Stimulated activated CD4-positive, alpha-beta T cell treated with anti-CD3 and anti-CD28 coated beads, Interleukin-15, amount 100 ng/mL, for 1 hour (primary cell): ENCODE measurements at places on chromosomes 1 and 21.

DNA sequence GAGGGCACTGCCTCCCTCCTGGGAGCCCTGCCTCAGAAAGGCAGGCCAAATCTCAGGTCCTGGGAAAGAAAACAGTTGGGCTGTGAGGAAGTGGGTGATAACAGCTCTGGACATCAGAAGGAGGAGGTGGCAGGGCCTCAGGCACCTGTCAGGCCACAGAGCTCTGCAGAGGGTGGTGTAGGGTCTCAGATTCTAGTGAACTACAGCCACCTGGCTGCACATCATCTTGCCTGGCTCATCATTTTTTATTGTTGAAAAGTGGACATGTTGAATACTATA, 15.3 kb upstream of the ZNF678 start:
- DNase-seq, result no peak

GRCh38 chr1:229843627-229844238, 217.7 kb downstream of the URB2 start:
- DNase-seq, result no peak

DNA sequence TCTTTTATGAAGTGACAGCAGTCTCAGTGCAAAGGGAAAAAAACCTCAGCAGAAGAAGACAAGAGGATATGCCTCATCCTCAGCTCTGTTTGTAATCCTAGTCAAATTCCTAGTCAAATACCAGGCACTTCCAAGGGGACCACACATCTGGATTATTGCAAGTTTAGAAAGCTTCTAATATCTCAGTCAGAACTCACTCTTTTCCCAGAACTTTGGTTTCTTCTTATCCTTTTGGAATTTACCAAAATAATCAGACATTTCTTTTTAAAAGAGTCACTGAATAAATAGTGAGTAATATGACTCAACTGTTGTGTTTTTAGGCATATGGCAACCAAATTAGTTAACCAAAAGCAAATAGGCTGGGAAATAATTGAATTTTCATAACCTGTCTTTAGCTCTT, 47.8 kb downstream of the PRRX1 start:
- no peak for DNase-seq

- DNase-seq, result no peak
These were observed 11.7 kb upstream of the SNAPIN start for GRCh38 chr1:153646672-153647345.

- DNase-seq, result no peak
These were observed 59.0 kb downstream of the MTR start for GRCh38 chr1:236853921-236854604.

DNA sequence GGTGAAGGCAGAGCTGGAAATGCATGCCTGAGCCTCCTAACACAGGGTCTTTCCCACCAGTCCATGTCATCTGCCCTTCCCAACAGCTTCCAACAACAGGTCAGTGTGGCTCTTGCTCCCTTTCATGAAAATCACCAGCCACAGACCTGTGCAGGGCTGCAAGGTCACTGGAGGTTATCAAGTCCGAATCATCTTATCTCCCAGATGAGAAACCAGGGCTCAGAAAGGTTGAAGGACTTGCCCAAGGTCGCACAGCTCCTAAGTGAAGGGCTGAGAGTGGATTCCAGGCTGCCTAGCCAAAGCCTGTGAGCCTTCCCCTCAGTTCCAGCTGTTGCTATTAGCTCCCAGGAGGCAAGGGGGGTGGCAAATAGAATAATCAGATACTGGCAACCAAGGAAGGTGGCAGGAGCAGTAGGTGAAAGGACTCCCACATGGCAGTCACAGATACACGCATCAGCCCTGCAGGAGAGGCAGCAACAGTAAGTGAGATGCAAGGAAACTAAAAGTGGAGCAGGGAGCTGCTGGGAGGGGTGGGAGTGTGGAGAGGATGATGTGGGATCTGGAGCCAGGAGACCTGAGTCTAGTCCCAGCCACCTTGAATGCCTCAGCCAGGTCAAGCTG, 74.2 kb downstream of the SSBP3 start:
- DNase-seq, result no peak

- no peak for DNase-seq
These were observed 208.4 kb downstream of the OMA1 start for GRCh38 chr1:58338081-58338480.

GRCh38 chr1:34378968-34379856, 202.5 kb downstream of the C1orf94 start:
- no peak for DNase-seq

DNA sequence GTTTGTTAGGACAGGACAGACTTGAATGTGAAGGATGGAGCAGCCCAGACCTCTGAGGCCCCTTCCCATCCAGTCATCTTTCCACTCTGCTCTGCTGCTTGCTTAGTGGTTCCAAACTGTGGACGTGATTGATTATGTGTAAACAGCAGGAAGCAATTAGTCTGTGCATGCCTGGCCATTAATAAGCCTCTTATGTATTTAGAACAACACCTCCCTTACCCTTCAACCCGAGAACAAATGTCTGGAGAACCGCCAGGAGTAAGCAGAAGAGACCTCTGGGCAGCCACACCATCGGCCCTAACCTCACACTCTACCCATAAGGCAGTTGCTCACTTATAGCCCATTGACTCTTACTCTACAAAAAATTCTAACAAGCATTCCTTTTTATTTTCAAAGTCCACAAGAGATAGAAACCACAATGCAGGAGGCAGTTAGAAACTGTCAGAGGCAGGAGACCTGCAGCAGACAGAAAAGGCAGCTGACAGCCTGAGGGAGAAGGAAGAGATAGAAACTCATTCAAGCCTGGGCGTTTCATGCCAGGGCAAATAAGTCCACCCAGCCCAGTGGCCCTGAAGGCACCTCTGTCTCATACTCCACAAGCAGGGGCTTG, 5.8 kb upstream of the EPHA8 start:
- no peak for DNase-seq

GRCh38 chr1:147504801-147505311, 36.4 kb upstream of the BCL9 start:
- DNase-seq, result no peak

DNA sequence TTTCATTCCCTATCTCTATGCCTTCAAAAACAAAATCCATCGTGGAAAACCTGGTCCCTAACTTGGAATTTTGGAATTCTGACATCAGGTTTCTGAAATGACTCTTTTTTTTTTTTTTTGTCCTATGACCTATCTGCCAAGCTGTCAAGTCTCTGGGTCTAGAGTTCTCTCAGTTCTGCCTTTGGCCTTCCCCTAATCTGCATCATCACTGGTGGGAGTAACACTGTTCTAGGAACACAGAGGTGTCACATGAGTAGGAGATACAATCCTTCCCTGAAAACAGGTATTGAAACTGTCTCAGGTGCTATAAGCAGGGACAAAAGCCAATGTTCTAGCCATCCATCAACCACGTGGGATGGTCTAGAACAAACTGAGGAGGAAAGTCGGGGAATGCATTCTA, 142.0 kb upstream of the ATP1B1 start:
- DNase-seq, result no peak

DNA sequence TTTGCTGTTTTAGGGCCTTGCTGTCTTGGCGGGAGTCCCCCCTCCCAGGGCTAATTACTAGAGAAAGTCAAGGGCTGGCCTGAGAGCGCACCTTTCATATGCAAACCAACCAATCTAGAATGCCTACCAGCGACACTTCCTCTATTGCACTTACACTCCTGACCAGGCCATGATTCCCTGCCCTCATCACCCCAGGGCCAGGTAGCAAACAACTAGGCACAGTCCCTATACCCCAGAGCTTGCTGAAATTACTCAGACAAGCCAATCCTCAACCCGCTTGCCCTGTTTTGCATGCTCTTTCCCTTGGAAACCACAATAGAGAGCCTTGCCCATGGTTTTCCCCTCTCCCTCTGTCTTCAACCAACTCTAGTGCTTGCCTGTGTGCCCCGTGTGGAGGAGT, 70.3 kb downstream of the URB2 start:
- DNase-seq, result no peak

DNA sequence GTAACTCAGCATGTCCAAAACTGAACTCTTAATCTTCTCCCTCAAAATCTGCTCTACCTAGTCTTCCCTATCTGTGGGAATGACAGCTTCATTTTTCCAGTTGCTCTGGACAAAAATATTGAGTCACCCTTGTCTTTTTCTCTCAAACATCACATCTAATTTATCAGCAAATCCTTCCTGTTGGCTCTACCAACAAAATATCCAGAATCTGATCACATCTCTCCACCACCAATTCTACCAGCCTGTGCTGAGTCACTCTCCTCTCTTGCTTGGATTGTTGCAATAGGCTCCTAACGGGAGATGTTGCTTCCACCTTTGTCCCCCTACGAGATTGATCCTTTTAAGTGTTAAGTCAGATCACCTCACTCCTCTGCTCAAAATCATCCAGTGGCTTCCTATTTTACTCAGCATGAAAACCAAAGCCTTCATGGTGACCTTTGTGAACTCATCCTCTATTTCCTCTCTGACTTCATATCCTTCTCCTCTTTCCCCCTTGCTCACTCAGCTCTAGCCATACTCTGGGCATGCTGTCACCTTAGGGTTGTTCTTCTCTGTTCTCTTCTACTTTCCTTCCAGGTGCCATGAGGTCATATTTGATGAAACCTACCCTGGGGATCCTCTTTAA, 21.5 kb upstream of the SMYD2 start:
- no peak for DNase-seq

GRCh38 chr1:91742848-91743292, 143.1 kb downstream of the TGFBR3 start:
- no peak for DNase-seq

- no peak for DNase-seq
These were observed 2.8 kb upstream of the MRPS15 start for GRCh38 chr1:36467027-36467410.

DNA sequence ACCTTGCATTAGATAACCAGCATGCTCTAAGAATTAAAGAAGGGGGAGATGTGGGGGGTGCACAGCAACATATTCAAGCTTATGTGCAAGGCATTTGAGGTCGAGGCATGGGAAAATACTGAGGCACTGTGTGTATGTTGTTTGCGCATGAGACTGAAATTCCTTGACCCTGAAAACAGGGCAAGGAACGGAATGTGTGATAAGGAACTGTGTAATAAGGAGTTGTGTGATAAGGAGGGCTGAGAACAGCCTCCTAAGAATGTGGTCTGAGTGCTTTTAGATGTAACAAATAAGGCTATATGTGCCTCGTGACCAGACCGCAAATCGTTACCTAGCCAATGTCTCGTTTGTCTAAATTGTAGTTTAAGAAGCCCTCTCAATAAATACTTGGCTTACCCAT, 26.5 kb upstream of the ITLN1 start:
- DNase-seq, result no peak

DNA sequence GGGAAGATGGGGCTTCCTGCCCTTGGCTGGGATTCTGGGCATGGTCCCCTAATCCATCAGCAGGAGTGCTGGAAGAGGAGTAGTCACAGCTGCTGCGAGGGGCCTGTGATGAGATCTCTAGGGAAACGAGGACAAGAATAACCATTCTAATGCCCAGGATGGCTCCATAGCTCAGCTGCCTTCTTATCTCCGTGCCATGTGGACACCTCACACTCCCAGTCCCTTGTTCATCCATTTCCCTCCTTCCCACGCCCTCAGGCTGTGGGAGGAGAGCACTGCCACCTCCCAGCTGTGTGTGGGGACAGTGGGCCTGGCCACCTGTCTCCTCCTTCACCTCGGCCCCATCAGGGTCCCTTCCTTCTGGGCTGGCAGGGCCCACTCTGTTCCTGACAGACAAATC, 16.1 kb upstream of the ETV3 start:
- no peak for DNase-seq

DNA sequence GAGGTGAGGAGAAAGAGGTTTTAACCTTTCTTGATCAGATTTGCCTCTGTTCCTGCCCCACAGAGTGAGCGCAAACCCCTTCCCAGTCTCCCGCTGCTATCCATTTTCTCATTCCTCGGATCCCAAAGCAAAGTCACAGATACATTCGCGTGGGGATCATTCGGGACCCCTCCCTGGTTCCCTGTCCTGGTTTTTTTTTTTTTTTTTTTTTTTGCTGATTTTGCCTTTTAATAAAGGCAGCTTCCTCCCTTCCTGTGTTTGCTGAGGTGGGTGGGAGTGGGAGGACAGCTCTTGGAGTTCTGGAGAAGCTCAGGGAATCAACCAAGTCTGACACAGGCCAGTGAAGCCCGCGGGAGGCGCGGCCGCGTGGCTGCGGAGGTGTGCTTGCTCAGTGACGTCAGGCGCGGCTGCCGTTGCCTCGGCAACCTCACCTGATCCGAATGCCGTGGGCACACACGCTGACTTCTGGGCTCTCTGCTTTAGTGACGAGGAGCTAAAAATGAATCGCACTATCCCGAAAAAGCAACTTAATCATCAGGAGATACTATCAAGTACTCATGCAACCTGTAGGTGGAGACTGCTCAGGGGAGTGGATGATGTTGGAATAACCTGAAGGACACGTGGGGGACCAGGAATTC, 106.4 kb downstream of the TBX19 start:
- peak; percentile 33 for DNase-seq

DNA sequence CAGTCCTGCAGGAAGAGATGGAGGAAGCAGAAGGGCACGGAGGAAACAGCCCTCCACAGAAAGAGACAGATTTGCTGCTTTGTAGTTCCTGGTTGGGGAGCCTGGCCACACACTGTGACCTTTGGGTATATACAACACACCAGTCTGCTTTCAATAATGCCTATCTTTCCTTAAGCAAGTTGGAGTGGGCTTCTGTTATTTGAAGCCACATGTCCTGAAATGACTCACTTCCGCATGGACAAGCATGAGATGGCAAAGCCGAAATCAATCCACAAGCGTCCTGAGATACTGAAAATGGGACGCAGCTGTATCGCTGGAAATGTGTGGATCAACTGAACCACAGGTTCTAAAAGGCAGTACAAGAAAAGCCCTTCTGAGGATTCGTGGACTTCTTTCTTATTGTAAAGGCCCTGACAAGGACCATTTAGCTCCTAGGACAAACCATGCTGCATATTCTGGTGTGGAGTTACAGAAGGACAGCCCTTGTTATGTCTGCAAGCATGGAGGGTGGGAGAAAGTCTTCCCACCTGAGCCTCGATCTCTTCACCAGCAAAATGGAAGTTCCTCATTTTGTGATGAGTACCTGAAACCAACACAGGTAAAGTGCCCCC, 22.7 kb upstream of the FHAD1 start:
- DNase-seq, result no peak

- no peak for DNase-seq
These were observed 5.8 kb downstream of the ROR1 start for GRCh38 chr1:63779338-63780211.

DNA sequence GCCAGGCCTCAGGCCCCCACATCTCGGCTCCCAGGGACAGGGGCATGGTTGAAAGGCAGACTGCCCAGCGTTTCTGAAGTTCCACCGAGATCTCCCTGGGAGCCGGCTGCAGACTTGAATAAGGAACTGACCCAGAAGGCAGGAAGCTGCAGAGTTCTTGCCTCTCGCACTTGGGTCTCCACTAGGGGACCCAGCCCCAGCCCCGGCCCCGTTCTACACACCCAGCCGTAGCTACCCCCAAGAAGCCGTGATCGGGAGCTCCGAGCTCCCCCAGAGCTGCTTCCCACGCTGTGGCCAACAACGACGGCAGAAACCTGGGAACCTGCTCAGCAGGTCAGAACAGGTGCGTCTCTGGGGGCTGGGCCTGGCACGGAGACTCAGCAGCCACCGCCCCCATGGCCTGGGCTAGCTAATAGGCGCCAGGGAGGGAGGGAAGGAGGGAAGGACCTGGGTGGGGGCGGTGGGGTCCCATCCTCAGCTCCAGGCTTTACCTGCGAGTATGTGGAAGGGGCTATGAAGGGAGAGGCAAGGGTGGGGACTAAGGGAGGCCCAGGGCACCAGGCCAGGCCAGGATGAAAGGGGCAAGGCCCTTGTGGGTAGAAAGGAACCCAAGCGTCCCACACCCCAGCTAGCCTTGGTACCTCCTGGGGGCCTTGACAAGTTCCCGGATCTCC, at the start of gene NECTIN4:
Gene NECTIN4 (minus strand): TSS at position 308 of the 674 bp plus-strand sequence. CDS start 262 bp downstream, at position 46.
- DNase-seq, result no peak
